ENCODE measurements at places on chromosomes 16 and 17.

GRCh38 chr17:81706757-81707624, 3.8 kb downstream of the MRPL12 start:
- DNase-seq = no peak

DNA sequence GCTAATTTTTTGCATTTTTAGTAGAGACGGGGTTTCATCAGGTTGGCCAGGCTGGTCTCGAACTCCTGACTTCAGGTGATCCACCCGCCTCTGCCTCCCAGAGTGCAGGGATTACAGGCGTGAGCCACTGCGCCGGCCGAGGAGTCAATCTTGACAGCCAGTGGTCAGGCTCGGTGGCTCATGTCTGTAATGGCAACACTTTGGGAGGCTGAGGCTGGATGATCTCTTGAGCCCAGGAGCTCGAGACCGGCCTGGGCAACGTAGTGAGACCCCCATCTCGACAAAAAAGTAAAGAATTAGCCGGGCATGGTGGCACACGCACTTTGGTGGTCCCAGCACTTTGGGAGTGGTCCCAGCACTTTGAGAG, 608 bp upstream of the PGS1 start:
- no peak for DNase-seq

GRCh38 chr16:86575754-86576557, 2.4 kb upstream of the FOXL1 start:
- DNase-seq = peak; percentile 39

DNA sequence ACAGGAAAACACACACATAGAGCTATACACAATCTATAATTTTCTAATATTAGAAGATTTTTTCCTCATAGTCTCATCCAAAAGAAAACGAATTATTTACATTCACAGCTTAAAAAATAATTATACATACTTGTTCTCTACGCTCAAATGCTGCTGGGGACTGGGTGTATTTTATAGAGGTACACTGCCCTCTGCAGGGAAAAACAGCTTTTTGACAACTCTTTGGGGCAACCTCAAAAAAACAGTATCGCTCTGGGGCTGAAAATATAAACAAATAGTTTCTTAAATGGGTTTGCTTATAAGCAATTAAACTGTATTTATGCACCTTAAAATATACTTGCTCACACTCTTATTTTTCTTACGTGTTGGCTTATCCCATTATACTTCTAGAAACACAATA, 261.8 kb upstream of the PSMD7 start:
- DNase-seq = no peak

- DNase-seq = no peak
Observed at GRCh38 chr16:54633943-54634362, 296.7 kb upstream of the IRX5 start.

DNA sequence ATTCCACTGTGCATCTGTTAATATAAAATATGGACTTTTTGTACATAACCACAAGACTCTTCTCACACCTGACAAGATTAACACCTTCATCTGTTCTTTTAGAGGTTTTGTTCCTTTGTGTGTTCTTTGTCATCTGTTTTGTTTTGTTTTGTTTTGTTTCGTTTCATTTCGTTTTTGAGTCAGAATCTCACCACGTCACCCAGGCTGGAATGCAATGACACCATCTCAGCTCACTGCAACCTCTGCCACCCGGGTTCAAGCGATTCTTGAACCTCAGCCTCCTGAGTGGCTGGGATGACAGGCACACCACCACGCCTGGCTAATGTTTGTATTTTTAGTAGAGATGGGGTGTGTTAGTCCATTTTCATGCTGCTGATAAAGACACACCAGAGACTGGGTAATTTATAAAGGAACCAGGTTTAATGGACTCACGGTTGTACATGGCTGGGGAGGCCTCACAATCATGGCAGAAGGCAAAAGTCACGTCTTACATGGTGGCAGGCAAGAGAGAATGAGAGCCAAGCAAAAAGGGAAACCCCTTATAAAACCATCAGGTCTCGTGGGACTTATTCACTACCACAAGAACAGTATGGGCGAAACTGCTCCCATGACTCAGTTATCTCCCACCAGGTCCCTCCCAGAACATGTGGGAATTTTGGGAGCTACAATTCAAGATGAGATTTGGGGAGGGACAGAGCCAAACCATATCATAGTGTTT, 22.3 kb downstream of the C16orf90 start:
- no peak for DNase-seq

GRCh38 chr17:82151106-82151957, 53.3 kb upstream of the FASN start:
- no peak for DNase-seq

DNA sequence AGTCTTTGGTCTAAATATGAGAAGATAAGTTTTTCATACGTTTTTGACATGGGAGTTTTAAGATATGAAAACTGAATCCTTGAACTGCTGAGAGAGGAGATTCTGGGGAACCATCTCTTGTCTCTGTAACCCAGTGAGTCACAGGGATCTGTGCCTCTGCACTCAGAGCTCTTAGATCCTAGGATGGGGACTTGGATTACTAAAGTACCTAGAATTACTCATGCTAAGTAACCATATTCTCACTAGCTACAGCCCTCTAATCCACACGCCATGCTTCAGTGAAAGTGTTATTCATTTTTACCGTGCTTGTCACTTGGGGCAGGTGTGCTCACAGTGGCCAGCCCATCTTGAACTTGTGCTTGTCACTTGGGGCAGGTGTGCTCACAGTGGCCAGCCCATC, 2.0 kb downstream of the MRM3 start:
- no peak for DNase-seq

DNA sequence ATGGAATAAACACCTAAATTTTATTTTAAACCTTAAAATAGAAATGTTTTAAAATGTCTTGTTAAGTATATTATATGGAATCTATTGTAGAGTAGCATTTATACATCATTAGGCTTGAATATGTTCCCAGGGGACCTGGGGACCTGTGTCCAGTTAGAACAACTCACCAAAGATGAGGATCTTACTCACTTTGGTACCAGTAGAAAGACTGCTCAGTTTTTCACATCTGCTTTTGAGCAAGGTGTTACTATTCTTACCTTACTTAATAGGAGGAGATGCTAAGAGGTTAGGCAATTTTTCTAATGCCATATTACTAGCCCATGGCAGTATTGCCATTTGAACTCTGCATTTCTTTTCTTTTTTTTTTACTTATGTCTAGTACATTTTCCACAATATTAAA, 14.7 kb downstream of the STXBP4 start:
- DNase-seq = no peak

- DNase-seq = no peak
Observed at GRCh38 chr17:18177722-18178121, 5.9 kb upstream of the ALKBH5 start.

GRCh38 chr16:85525420-85526184, 87.5 kb upstream of the GSE1 start:
- DNase-seq = no peak

DNA sequence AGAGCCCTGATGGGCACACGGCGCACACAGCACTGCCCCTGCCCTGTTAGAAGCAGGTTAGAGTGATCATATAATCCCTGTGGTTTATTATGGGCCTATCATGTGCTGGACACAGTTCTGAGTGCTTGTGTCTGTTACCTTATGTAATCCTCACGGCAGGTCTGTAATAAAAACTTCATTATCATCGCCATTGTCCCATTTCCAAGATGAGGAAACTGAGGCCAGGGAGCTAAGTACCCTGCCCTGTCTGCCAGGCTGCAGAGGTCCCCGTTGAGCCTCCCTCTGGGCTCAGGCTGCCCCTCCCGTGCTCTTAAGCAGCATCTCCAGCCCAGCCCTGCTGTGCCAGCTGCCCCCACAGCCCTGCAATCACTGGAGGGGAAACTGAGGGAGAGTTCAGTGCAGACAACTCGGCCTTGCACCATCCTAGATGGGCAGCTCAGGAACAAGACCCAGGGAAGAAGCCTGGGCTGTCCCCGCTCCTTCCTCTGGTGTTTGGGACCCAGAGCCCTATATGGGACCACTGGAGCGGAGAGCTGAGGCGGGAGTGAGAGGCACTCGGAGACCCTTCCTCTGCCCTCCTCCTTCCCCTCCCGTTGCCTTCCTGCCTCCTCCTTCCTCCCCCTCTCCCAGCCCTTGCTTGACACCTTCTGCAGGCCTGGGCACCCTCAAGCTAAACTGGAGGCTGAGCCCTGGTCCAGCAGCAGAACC, 42.0 kb downstream of the WNT3 start:
- DNase-seq = no peak

GRCh38 chr17:1976000-1976682, 49.0 kb downstream of the RTN4RL1 start:
- no peak for DNase-seq

DNA sequence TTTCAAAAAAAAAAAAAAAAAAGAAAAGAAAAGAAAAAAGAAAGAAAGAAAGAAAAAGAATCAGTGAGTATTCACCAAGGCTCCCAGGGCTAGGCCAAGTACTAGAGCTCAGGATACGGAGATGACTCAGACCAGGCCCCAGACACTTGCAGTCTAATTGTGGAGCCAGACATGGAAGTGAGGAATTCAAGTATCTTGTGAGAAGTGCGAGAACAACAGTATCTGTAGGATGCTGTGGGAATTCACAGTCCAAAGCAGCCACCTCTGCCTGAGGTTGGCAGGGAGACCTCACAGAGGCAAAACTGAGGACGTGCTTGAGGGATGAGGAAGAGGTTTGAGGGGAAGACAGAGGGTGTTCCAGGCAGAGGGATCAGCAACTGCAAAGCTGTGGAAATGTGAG, 14.0 kb upstream of the ALDOA start:
- DNase-seq = no peak

DNA sequence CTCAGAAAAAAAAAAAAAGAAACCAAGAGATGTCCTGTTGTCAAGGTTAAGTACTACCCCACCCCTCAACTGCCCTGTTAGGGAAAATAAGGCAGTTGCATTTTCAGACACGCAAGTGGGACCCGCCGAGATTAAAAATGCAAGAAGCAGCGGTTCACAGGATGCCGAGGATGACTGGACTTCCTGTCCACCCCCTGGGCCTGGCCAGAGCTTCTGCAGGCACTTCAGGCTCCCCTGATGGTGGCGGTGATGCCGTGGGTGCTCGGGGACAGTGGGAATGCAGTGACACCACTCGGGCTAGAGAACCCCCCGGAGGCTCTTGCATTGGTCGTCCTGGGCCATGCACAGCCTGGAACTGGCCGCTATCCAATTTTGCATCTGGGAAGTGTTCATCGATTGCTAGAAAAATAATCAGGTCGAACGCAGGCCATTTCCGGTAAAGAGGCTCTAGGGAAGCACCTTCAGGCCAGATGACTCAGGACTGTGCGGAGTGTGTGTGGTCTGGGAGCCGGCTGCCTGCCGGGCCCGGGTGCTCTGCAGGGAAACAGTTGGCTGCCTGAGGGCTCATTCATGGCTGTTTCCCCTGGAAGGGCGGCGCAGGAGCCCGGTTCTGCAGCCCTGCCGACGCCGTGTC, 13.4 kb upstream of the CRISPLD2 start:
- no peak for DNase-seq

DNA sequence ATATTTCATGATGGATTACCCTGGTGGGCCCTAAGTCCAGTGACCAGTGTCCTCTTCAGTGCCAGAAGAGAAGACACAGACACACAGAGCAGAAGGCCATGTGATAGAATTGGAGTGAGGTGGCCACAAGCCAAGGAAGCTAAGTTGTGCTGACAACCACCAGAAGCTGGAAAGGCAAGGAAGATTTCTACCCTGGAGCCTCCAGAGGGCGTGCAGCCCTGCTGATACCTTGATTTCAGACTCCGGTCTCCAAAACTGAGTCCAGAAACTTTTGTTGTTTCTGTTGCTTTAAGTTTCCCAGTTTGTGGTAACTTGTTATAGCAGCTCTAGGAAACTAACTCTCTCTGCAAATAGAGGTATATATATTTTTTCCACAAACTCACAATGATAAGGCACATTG, 396.6 kb upstream of the ASIC2 start:
- no peak for DNase-seq
